ENCODE measurements at places on chromosomes 6 and 20.

DNA sequence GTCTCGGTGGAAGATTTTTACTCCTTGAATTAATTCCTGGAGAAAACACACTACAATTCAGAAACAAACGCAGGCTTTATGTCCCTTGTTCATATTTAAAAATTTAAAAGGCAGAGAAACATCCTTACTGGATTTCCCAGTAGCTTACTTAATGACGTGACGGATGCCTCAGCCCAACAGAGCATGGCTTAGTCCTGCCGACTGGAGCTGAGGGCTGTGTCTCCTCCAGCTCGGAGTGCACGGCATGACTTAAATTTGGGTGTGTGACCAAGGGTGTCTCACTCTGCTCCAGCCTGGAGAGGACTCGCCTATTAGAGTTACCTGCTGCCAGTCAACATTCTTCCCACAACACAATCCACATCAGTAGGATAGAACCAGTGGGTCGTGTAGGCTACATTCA is 107.1 kb downstream of the PSMB1 start:
- peak; percentile 48 for DNase-seq

GRCh38 chr6:49772285-49772684 is 14.8 kb downstream of the PGK2 start:
- DNase-seq: no peak

DNA sequence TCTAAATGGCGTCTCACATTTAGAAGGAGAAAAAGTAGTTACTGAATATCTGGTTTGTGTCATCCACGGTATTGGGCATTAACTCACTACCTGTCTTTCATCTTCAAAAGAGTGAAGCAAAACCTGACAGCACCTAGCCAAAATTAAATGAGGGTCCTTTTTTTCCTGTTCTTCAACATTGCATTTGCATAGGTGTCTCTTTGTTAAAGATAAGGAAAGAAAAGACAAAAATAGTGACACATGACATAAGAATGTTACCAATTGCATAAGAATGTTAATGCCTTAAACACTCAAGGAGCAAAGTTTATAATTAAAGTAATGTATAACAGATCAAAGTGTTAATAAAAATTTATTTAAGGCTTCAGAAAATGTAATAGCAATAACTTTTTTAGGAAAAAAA is 61.4 kb upstream of the MANEA start:
- no peak for DNase-seq

- no peak for DNase-seq
These were observed 19.1 kb upstream of the TMEM217 start for GRCh38 chr6:37277001-37277409.

DNA sequence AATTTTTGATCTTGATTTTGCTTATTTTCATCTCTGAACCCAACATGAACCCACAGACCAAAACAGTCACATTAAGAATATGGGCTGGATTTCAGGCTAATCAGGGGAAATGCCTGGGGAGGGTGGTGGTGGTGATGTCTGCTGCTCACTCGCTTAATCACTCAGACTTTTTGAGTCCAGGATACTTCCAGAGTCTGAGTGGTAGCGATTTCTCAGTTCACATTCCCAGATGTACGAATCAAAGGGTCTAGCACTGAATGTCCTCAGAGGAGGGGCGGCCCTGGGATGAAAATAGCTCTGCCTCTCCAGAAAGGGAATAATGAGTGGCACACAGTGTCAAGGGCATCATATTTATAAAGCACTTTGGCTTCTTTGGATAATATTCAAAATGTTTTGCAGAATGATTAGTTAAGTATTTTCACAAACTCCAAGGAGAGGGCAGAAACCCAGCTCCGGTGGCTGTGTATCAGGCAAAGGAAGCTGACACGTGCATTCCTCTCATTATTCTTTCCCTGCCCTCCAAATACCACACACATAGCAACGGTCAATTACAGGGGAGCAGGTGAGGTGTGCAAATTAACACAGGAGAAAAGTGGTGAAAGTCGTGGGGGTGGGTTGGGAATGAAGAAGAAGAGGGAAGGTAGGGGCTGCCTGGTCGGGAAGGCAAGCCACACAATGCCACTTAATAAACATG is 345.2 kb upstream of the RSPO3 start:
- no peak for DNase-seq

GRCh38 chr6:41252401-41253169 is 24.4 kb downstream of the TREML4 start:
- no peak for DNase-seq

DNA sequence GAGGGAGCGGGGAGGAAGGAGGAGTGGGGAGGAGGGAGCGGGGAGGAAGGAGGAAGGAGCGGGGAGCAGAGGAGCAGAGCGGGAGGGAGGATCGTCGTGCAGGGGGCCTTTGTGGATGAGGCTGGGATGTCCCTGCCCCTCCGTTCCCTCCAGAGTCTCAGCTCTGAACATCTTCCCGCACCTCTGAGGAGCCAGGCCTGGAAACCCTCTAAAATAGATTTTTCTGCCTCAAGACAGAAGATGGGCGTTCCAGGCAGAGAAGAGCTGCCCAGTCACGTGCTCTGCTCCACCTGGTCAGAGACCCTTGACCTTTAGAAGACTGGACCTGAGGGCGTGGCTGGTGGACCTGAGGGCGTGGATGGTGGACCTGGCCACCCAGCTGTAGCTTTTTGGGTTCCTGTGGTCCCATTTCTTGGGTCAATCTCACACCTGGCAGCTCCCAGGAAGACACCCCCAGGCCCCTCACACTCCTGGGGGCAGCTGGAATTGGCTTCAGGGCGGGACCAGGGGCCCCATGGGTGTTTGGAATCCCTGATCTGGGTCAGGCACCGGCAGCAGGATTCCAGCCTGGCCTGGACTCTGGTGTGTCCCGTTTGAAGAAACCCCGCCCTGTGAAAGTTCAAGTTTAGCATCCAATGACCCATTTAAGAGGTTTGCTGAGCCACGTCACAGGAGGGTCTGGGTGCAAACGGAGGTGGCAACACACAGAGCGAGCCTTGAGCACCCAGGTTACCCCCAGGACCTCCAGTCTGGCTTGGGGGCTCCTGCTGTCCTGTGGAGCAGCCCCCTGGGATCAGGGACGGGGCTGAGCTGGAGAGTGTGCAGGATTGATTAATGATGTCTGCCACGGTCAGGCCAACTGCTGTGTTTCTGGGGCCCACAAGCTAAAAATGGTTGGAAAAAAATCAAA is 96.9 kb upstream of the BHLHE23 start:
- DNase-seq: peak; percentile 20
